RKO (cell line): ENCODE measurements at places on chromosomes 6 and 20.

DNA sequence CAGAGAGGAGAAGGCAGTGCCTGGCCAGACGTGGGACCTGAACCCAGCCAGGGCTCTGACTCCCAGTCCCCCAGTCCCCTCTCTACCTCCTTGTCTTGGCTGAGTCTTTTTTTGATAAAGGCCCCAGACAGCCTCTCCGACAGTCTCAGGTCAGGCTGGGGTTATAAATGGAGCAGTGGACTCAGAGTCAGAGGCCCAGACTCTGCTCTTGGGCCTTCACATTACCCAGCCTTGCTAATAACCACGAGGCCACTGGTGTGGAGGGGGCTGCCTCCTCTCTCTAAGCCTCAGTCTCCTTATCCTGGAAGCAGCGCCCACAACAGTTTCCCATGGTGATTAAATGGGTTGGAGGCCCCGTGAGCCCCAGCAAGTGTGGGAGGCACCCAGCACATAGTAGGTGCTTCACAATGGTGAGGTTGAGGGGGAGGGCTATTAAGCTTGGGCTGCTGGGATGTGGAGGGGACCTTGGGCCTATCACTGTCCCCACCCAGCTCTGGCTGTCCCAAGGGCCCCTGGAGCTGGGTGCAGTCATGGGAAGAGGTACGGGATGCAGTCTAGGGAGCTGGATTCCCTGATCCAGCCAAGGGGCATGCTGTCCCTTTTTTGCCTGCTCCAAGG, 35.7 kb downstream of the TGM2 start:
- no peak for DNase-seq

DNA sequence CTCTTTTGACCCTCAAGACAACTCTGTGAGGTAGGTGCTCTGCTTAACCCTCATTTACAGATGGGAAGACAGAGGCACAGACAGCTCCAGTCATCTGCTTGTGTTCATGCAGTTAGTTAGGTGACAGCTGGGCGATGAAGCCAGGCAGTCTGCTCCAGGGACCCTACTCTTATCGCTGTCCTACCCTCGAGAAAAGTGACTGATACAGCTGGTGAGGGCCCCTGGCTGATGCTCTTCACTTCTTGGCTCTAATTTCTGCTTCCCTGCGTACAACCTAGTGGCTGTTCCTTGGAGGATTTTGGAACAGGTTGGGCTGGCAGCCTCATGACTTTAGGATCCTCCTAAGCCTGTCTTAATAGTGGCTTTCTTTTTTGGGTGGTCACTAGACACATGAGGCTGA, 9.1 kb upstream of the TJAP1 start:
- no peak for DNase-seq

GRCh38 chr6:150207931-150208570, 65.2 kb downstream of the PPP1R14C start:
- no peak for DNase-seq

GRCh38 chr20:59028812-59029211, 3.3 kb downstream of the ATP5F1E start:
- peak; percentile 24 for DNase-seq

DNA sequence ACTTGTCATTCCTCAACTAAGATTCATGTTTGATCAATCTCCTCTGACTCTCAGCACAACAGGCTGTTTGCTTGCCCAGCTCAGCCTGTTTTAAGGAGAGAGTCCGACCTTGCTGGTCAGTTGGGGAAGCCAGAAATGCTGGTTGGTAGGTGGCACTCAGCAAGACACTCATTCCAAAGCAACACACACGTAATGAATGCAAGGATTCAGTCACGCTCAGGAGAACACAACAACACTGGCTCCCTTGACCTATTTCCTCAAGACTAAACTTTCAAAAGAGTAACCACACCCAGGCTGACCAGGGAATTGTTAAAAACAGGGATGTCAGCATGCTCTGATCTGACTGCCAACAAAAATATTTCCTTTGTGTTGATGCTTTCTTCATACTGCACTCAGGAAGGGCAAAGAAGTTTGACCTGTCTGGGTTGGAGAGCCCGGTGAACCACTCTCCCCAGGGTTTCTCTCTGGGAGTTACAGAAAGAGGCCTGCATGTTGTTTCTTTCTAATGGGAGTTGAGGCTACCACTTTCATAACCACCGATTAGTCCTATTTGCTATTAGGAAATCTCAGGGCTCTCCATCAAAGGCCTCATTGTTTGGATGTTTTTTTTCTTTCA, 25.6 kb upstream of the PREP start:
- no peak for DNase-seq
